Left lobe of liver (tissue), 2 donors: ENCODE measurements at places on chromosomes 5 and 9. TPM values are rescaled to one million over a fixed set of nuclear protein-coding genes. Genes with fewer than 3 reads are reported as not detected.
A peak's percentile ranks its signal among the peaks of the same experiment; 100 is the strongest.

DNA sequence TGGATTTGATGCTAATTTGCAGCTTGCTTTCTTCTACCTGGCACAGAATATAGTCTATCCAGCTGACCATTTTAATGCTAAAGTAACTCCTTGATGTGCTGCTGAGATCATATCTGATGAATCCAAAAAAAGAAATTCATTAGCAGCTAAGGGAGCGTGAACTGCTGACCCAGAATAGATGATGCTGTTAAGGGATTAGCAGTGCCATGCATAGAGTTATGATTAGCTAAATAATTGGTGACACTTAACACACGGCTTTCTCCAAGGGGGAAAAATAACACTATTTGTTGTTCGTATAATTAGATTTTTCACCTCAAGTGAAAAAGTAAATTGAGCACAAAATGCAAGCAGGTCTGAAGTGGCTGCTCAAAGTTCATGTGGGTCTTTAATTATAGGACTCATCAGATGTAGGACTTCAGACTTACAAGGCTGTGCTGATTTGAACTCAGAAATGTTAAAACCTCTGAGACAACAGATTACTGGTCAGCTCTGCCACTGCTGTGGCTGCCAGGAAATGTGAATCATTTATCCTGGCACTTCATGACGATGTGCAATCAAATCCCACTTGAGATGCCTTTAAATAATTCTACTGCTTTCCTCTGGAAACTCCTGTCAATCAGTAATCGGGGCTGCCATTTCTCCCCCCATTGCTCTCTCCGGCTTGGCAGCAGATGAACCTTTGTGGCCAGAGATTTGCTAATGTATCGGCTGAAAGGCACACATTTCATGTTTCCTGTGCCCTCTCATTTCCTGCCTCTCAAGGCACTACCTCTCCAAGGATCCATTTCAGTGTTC lies 291.6 kb upstream of the C9orf72 start:
- DNase-seq, result peak; percentile 68

- no peak for DNase-seq
These were observed 11.1 kb downstream of the ZNF608 start for GRCh38 chr5:124735169-124735858.

- DNase-seq, result peak; percentile 91
These were observed 318.8 kb downstream of the PIK3R1 start for GRCh38 chr5:68534131-68534940.

GRCh38 chr5:23825196-23825595 lies 317.8 kb downstream of the PRDM9 start:
- no peak for DNase-seq

- no peak for DNase-seq
These were observed 56.4 kb upstream of the BOD1 start for GRCh38 chr5:173672891-173673290.

GRCh38 chr5:123282444-123282843 lies 140.8 kb downstream of the CEP120 start:
- no peak for DNase-seq

GRCh38 chr5:177474846-177475562 lies 1.6 kb upstream of the DBN1 start:
- DNase-seq, result no peak

GRCh38 chr9:73412874-73413273 lies 261.2 kb downstream of the ANXA1 start:
- no peak for DNase-seq

GRCh38 chr5:39118638-39119037 lies 44.4 kb upstream of the RICTOR start:
- DNase-seq, result no peak

GRCh38 chr5:180180846-180181245 lies 28.2 kb downstream of the RASGEF1C start:
- no peak for DNase-seq

DNA sequence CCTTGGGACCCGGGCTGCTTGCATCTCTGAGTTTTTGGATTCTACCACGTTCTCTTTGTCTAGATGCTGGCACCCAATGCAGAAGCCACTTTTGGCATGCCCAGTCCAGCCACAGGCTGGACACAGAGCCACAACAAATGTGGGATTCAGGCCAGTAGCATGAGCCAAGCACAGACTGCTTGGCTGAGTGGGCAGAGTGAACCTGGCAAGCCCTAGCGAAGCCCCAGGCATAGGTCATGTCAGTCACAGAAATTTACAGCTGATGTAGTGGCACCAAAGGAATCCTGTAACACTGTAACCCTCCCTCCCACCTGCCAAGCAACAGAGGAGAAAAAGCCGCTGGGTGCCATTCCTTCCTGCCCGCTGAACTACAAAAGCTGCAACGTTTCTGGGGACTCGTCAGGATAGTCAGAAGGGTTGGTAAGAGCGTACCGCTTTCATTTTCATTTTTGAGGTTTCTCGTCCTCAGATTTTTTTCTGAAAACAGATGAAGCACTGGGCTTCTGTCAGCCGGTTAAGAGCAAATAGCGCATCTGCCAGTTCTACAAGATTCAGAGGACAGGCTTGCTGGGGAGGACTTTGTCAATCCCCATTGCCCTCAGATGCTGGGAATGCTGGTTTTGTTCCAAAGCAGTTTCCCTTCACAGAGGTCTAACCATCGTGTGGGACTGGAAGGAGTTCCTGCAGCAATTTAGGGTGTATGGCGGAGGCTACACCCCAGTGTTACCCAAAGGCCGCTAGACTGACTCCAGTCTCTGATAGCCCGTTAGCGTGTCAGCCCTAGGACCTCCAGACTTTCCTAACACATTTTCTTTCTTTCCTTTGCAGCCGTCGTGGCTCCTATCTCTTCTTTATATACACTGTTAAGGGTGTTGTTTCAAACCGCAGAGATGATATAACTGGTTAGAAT lies 399.0 kb downstream of the HTR1A start:
- no peak for DNase-seq

GRCh38 chr5:169099801-169100734 lies 200.9 kb downstream of the SLIT3 start:
- no peak for DNase-seq

DNA sequence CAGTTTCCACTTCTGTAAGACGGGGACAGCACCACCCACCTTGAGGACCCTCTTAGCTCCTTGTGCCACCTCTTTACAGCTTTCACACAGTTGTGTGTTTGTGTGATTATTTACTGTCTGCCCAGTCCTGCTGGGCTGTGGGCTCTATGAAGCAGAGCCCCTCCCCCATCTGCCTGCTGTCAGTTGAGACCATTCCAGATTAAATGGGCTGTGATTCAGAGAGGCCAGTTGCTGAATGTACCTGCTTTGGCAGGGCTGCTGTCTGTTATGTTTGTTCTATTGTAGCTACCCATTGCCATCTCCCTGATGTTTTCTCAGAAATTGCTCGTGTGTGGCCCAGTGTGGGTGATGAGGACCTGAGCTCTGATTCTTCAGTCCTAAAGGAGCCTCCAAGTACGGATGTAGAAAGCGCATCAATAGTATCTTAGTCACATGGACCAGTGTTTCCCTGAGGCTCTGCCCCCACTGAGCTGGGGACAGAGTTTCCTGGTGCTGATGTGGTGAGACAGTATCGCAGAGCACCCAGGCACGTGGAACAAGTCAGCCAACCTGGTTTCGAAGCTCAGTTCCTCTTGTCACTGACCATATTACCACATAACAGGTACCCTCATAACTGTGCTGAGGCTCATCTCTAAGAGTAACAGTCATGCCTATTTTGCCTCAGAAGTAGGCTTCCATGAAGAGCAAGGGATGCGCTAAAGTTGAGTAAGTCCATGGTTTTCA lies 3.7 kb downstream of the ANGPTL2 start:
- no peak for DNase-seq

GRCh38 chr5:88833371-88834130 lies 49.4 kb downstream of the MEF2C start:
- DNase-seq, result no peak

- DNase-seq, result no peak
These were observed 6.1 kb downstream of the AFAP1L1 start for GRCh38 chr5:149277801-149278200.

GRCh38 chr5:115366223-115366622 lies 69.8 kb upstream of the CCDC112 start:
- DNase-seq, result no peak

GRCh38 chr5:111854186-111854585 lies 97.2 kb upstream of the NREP start:
- no peak for DNase-seq

- DNase-seq, result peak; percentile 57
These were observed 26.7 kb upstream of the CAMK4 start for GRCh38 chr5:111197523-111197922.

- no peak for DNase-seq
These were observed 88.3 kb upstream of the PRDM9 start for GRCh38 chr5:23419115-23419514.

GRCh38 chr5:158881091-158881880 lies 218.4 kb downstream of the EBF1 start:
- DNase-seq, result no peak

GRCh38 chr5:158423623-158424200 lies 564.8 kb upstream of the CLINT1 start:
- DNase-seq, result no peak

- no peak for DNase-seq
These were observed 21.6 kb downstream of the CSF1R start for GRCh38 chr5:150064681-150065220.

- no peak for DNase-seq
These were observed 11.6 kb downstream of the AGPAT2 start for GRCh38 chr9:136675477-136676296.

The CCNJL gene
- 0.48 TPM for total RNA-seq

The ZBED3 gene
- 40.1 TPM for total RNA-seq

The MTMR12 gene
- 15.3 TPM for total RNA-seq

The GPR150 gene
- total RNA-seq, result 0.23 TPM

The STING1 gene
- total RNA-seq, result 8.0 TPM

The RMRP gene
- total RNA-seq, result 13,056 TPM

The GLDC gene
- 112 TPM for total RNA-seq

The OGN gene
- not detected for total RNA-seq

The NR2F1-AS1 gene
- total RNA-seq, result 1.8 TPM

The CEL gene
- total RNA-seq, result 7.7 TPM

The GALNT12 gene
- total RNA-seq, result 0.35 TPM

The MARCOL gene
- total RNA-seq, result not detected

The GPR151 gene
- total RNA-seq, result not detected

The FRMPD1 gene
- total RNA-seq, result 0.88 TPM

The B4GALT7 gene
- 13.5 TPM for total RNA-seq

The DMXL1 gene
- 21.5 TPM for total RNA-seq
